Activated T-helper 1 cell treated with anti-CD3 and anti-CD28 coated beads, Interleukin-12 subunit alpha, Interleukin-12 subunit beta, Interleukin-2, Interleukin-4 antibody, amounts not matched to agents 30 ng/mL and 10 ng/mL and 1 ng/mL, durations not matched to agents 14 hours and 24 hours and 36 hours (primary cell): ENCODE measurements at places on chromosomes 13 and 19.

GRCh38 chr19:48795685-48796070, 15.2 kb downstream of the BCAT2 start:
- no peak for DNase-seq

GRCh38 chr13:77599351-77599750, 63.8 kb downstream of the SCEL start:
- no peak for DNase-seq

DNA sequence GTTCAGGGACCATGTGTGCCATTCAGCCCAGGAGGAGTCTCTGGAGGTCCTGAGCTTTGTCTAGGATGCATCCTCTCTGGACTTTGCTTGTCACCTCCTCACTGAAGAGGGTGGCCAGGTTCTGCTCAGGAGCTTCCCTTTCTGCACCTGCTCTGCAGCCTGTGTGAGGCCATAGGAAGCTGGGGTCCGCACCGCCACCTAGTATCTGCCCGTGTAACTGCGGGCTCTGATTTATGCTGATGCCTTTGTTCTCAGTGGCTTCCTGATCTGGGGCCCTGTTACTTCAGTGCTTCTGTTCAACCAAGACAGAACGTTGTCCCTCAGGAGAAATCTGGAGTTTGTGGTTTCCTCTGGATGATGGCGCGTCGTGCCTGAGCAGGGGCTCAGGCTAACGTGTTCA, 15.5 kb downstream of the ZNF610 start:
- DNase-seq: no peak

- no peak for DNase-seq
Measured at GRCh38 chr13:111967572-111968201, 99.3 kb upstream of the SOX1 start.

DNA sequence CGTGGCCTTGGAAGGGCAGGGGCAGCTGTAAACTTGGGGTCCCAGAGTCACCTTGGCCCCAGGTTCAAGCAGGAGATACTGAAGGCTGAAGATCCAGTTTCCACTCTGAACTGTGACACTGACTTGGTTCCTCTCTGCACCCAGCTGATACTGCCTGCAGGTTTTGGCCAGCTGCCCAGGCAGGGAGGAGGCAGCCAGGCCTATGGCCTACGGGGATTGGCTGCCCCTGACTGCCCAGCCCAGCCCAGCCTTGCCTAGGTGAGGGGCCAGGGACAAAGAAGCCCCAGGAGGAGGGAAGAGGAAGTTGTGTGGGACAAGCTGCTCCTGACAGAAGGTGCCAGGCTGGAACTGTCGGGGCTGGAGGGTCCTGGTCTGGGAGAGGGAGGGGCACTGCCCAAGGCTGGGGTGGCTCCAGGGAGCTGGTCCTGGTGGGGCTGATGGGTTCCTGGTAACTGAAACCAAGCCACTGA, 51.7 kb upstream of the CYP4F8 start:
- DNase-seq: no peak

GRCh38 chr13:112545856-112546255, 42.1 kb downstream of the TUBGCP3 start:
- no peak for DNase-seq

- DNase-seq: no peak
Measured at GRCh38 chr19:28595722-28596480, 617.0 kb downstream of the UQCRFS1 start.

DNA sequence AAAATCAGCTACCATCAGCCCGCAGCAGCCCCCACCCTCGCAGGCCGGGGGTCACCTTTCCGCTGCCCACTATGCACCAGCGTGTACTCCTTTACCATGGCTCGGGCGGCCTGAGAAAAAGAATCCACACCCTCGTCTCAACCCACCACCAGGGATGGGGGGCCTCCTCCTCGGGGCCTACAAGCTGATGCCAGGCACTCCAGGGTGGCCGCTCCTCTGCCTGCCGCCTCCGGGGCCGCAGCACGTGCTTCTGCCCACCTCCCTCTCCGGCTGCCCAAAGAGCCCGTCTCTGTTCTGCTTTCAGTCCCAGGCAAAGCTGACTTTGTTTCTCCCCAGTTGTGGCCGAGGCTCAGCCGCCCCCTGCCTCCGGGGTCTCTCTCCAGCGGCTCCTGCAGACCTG, 11.1 kb upstream of the MEX3D start:
- no peak for DNase-seq

- no peak for DNase-seq
Measured at GRCh38 chr19:29393915-29394460, 131.8 kb upstream of the VSTM2B start.

GRCh38 chr19:2523630-2524311, 47.8 kb downstream of the GADD45B start:
- no peak for DNase-seq

DNA sequence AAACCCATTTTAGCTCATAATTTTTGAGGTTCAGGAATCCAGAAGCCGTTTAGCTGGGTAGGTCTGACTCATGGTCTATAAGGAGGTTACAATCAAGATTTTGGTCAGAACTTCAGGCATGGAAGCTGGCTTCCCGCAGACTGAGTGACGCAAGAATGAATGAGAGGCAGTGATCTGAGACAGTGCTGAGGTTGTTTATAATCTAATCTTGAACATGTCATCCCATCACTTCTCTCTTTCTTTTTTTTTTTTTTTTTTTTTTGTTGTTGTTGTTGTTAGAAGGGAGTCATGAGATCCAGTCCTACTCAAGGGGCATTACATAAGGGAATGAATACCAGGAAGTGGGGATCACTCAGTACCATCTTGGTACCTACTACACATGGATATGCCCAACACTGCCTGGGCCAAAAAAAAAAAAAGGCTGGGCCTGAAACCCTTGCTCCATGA, 217.4 kb downstream of the DLEU7 start:
- DNase-seq: no peak

- DNase-seq: peak; percentile 16
Measured at GRCh38 chr13:30870049-30870884, 35.8 kb upstream of the MEDAG start.

GRCh38 chr13:39566216-39566869, 36.6 kb downstream of the LHFPL6 start:
- no peak for DNase-seq

DNA sequence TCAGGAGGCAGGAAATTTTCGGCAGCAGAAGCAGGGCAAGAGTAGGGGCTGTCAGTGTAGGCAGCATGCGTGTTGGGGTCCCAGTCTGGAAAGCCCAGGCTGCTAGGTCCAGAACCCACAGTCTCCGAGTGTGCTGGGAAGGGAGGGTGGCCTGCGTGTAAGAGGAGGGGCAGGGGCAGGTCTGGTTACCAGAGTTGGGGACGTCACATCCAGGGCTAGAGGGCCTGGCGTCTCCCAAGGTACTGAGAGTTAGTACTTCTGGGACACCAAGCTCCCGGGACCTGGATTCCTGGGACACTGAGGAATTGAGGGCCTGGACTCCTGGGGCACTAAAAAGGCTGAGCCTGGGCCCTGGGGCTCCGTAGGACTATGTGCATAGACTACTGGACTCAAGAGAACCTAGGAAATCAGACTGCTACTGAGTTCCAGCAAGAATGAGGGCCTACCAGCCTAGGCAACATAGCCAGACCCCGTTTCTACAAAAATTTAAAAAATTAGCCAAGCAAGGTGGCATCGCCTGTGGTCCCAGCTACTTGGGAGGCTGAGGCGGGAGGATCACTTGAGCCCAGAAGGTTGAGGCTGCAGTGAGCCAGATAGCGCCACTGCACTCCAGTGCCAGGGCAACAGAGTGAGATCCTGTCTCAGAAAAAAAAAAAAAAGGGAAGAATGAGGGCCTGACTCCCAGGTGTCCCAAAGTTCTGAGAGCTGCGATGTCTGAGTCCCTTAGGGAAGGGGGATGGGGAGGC, 2.5 kb downstream of the NFKBID start:
- no peak for DNase-seq

DNA sequence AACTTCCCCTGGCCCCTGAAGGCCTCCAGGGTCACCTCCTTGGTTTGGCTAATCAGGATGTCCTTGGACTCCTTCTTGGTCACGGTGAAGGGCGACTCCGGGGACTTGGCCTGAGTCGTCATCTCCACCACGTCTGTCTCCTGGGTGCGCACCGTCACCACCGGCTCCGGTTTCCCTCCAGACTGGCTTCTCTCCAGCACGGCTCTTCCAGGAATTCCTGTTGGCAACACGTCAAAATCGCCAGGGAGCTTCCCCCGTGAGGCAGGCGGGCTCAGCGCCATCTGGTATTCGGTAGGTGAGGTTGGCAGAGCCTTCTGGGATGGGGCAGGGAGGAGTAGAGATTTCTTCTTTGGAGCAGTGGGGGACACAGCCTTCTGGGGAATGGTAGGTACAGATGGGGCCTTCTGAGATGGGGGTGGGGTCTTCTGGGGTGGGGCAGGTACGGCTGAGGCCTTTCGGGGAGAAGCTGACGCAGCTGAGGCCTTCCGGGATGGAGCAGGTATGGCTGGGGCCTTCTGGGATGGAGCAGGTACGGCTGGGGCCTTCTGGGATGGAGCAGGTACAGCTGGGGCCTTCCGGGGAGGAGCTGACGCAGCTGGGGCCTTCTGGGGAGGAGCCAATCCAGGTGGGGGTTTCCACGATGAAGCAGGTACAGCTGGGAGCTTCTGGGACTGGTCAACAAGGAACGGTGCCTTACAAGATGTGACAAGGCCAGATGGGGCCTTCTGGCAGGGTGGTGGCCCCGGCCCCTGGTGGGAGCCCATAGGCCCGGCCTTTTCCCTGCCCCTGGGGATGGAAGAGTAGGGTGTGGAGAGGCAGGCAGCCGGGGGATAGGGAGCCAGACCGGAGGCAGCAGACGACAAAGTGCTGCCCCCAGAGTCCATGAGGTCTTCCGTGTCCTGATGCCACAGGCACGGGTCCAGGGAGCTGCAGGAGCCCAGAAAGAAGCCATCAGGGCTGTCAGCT, 3.8 kb downstream of the GARIN5B start:
- no peak for DNase-seq
